CD8-positive, alpha-beta T cell (primary cell): ENCODE measurements at places on chromosomes 7 and 10.
A peak's percentile ranks its signal among the peaks of the same experiment; 100 is the strongest.

- DNase-seq = no peak
Measured at GRCh38 chr7:5682551-5683279, 98.7 kb downstream of the RNF216 start.

DNA sequence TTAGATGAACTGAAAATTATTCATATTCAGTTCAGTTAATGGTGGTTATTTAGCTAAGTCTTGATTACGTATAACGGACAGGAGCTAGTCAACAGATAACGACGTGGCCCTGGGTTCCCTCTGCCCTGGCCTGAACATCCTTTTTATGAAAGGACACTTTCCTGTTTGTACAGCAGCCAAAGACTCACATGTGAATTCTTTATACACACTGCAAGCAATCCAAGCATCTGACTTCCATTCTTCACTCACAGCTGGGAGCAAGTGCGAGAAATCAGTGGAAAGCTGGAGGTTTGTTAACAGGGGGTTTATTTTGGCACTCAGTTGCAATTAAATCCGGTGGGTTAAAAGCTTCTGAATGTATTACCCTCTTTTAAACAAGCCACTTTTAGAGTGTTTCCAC lies 148.1 kb upstream of the GDF10 start:
- DNase-seq = no peak

- no peak for DNase-seq
Measured at GRCh38 chr7:112484671-112485167, 3.9 kb downstream of the LSMEM1 start.

GRCh38 chr7:73567846-73568685 lies 10.3 kb downstream of the TBL2 start:
- DNase-seq = no peak

DNA sequence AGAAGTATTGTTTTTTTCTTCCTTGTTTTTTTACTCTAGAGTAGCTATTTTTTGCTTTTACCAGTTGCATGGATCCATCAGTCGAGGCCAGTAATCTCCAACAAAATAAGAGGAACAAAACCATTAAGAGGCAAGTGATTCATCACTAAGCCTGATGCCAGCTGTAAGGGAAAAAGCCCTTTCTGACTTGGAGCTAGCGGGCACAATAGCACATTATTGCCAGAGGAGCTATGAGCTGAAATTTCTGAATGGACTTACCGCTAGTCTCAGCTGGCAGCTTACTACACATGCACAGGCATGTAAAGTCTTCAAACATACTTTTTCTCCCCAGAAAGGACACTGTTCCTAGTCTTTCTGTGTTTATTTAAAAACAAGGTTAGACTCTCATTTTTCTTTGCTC lies 41.6 kb upstream of the PTPRZ1 start:
- DNase-seq = no peak

- no peak for DNase-seq
Measured at GRCh38 chr10:50799595-50799994, 59.9 kb downstream of the ASAH2B start.

- no peak for DNase-seq
Measured at GRCh38 chr7:120353171-120353570, 80.2 kb downstream of the KCND2 start.

- no peak for DNase-seq
Measured at GRCh38 chr7:136128050-136128449, 150.9 kb upstream of the MTPN start.

DNA sequence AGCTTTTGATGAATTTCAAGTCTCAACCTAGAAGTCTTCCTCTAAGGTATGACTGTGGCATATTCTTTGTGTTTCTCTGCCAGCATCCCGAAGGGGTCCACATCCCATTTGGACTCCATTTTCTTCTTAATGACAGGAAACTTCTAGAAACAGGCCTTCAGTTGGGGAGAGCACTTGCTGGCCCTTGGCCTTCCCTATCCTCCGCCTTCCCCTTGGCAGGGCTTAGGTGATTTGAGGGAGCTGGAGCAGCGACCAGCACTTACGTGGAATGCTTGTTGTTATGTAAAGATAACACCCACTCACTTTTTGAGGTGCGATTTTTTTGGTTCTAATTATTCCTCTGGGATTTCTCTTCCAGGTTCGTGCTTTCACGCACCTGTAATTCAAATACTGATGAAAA lies 42.9 kb upstream of the ZNF716 start:
- DNase-seq = no peak

GRCh38 chr7:32479574-32480200 lies 10.5 kb downstream of the LSM5 start:
- no peak for DNase-seq

DNA sequence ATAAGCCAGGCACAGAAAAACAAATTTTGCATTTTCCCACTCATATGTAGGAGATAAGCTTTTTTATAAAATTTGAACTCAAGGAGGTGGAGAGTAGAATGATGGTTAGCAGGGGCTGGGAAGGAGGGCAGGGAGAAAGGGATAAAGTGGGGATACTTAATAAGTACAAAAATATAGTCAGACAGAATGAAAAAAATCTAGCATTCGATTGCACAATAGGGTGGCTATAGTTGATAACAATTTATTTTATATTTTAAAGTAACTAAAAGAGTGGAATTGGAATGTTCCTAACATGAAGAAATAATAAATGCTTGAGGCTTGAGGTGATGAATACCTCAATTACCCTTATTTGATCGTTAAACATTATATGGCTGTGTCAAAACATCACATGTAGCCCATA lies 415.7 kb upstream of the STEAP1 start:
- no peak for DNase-seq

DNA sequence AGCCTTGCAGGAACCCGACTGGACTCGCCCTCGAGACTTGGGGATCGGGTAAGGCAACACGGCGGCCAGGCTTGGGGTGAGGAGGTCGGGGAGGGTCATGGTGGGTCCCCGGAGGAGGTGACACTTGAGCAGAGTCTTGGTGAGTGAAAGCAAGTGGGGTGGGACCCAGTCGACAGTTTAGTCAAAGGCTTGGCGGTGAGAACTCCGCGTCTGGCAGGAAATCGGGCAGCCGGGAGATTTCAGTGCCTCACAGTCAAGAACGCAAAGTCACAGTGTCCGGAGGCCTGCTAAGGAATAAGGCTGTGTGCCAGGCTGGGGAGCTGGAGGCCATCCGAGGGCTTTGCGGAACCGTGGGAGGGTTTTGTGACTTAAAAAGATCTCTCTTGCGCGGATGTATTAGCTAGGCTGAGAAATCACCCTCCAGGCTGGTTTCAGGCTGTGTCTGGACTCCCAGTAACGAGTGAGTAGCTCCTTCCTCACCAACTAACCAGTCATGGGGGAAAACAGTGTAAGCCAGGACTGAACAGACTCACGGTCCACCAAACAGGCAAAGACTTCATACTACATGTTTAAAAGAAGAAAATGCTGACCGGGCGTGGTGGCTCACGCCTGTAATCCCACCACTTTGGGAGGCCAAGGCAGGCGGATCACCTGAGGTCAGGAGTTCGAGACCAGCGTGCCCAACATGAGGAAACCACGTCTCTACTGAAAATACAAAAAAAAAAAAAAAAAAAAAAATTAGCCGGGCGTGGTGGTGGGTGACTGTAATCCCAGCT lies 613 bp downstream of the AP5Z1 start:
- DNase-seq = peak; percentile 72

- no peak for DNase-seq
Measured at GRCh38 chr7:36318116-36318515, 71.5 kb upstream of the ANLN start.

GRCh38 chr7:91424371-91424770 lies 160.1 kb downstream of the FZD1 start:
- no peak for DNase-seq

DNA sequence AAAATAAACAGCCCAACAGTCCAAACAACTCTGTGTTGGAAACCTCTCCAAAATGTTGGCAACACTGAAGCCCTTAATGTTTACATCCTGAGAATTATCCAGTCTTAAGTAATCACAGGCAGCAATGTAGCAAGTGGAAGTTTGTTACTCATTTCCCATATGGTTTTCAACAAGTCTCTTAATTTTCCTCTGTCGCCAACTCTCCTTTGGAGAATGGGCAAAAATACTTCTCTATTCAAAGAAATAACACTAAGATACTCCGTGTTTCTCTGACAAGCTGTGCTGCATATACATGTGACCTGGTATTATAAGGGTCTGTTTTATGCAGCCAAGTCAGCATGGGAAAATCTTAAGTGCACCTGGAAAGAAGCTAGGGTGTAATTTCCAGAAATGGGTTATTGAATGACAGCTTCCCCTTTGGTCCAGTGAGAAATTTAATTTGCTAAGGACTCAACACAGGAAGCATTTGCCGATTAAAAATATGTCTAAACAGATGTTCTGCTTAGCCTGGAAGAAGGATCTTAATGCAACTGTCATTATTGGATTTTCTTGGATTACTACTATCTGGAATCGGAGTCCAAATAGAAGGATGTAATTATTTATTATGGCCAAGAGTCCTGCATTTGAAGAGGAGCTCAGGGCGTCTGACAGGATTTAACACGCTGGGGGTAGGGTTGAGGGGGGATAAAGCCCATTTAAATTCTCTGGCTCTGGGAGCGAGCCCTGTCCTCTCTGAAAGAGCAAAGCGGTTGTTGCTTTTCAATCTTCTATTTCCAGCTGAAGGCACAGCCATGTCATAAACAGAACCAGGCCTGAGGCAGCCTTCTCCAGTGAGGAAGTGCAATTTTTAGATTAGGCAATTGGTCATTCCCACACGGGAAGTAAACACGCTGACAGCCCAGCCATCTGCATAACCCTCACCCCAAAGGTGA lies 73.1 kb downstream of the TLL2 start:
- no peak for DNase-seq

GRCh38 chr7:121714559-121715303 lies 158.2 kb upstream of the PTPRZ1 start:
- no peak for DNase-seq
